ENCODE measurements at places on chromosomes 5 and 9. TPM values are rescaled to one million over a fixed set of nuclear protein-coding genes. Genes with fewer than 3 reads are reported as not detected.

GRCh38 chr9:847505-847904 is 6.0 kb downstream of the DMRT1 start:
- DNase-seq: no peak

The ANKH gene
- 46.7 TPM for total RNA-seq

The PCDHGA3 gene
- total RNA-seq: 0.19 TPM

GRCh38 chr9:135865531-135865930 is 41.8 kb downstream of the CAMSAP1 start:
- no peak for DNase-seq

- DNase-seq: peak; percentile 60
Observed at GRCh38 chr9:3398232-3398648, 127.6 kb downstream of the RFX3 start.

The PCDHGA8 gene
- total RNA-seq: 0.09 TPM

The SLC6A7 gene
- not detected for total RNA-seq

DNA sequence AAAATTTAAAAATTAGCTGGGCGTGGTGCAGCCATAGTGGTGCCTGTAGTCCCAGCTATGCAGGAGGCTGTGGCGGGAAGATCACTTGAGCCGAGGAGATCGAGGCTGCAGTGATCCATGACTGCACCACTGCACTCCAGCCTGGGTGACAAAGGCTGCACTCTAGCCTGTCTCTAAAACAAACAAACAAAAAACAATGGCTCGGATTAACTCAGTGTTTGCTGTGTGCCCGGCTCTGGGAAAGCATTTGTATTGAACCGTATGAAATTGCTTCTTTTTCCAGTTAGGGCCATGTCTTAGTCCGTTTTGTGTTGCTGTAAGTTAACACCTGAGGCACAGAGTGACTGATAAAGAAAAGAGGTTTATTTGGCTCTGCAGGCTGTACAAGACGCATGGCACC is 62.6 kb downstream of the CFAP77 start:
- DNase-seq: no peak

GRCh38 chr5:152164860-152165259 is 240.2 kb upstream of the GLRA1 start:
- DNase-seq: no peak

The TRIM7 gene
- total RNA-seq: 2.7 TPM

DNA sequence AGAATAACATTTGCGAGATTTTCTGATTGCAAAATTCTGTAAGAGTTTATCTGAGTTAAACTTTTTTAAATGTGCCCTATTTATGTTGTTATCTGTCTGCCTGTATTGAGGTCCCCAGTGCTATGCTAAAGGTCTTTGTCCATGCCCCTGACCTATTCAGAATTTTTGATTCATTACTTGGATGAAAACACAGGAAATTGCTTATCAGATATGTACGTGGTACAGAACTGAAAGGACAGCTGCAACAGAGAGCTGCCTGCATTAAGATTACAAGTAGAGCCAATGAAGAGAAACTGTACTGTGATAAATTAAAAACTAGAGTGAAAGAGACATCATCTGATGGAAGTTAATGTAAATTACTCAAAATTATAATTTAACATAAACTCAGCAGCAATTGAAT is 408.8 kb downstream of the ADGRV1 start:
- no peak for DNase-seq

Data from activated CD4-positive, alpha-beta T cell treated with anti-CD3 and anti-CD28 coated beads, Interleukin-2, amount 10 ng/mL, durations not matched to agents 24 days and 14 days (primary cell).